ENCODE measurements at places on chromosomes 2 and 18.
A peak's percentile ranks its signal among the peaks of the same experiment; 100 is the strongest.

GRCh38 chr18:22174341-22175145 is 5.2 kb downstream of the GATA6 start:
- no peak for DNase-seq

GRCh38 chr2:30628341-30628740 is 178.9 kb downstream of the CAPN13 start:
- no peak for DNase-seq

DNA sequence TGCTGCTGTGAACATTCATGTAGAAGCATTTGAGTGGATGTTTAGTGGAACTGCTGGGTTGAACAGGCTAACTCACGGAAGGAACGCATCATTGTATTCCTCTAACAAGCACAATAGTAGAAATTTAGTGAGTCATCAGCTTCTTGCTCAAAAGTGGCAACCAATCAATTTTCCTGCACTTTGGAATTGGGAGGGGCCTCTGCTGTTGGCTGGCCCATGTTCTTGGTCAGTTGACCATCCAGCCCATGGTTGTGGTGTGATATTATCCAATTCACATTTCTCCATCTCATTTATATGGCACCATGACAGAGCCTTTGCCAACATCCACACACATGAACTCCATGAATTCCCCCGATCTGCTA is 95.0 kb downstream of the TNFRSF11A start:
- DNase-seq = no peak

DNA sequence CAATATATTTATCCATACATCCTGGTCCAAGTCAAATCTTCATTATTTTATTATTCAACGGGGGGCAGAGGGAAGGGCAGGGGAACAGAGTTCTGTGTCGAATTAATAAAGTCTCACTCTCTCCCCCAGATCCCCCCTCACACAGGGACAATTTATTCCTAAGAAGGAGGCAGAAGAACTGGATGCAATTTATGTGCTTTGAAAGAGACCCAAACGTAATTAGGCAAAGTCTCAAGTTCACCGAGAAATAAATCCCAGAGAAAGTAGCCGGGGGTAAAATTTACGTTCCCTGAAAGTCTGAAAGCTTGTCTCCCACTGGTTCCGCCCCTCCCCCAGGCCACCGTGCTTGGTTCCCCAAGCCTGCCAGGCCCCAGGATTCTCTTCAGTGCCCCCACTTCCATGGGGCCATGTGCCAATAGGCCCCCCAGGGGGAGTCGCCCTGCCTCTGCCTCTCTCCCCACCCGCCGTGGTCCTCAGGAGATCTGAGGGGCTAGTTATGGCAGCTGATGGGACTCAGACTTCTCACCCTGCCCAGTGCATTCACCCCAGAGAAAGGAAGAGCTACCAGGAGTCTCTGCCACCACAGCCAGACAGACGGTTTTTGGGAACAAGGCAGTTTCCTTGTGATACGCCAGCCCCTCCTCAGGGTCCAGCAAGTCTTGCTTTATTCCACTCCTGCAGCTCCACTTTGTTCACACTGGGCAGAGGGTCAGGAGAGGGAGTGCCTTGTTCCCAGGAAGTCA is 215.5 kb downstream of the CYP26B1 start:
- no peak for DNase-seq

DNA sequence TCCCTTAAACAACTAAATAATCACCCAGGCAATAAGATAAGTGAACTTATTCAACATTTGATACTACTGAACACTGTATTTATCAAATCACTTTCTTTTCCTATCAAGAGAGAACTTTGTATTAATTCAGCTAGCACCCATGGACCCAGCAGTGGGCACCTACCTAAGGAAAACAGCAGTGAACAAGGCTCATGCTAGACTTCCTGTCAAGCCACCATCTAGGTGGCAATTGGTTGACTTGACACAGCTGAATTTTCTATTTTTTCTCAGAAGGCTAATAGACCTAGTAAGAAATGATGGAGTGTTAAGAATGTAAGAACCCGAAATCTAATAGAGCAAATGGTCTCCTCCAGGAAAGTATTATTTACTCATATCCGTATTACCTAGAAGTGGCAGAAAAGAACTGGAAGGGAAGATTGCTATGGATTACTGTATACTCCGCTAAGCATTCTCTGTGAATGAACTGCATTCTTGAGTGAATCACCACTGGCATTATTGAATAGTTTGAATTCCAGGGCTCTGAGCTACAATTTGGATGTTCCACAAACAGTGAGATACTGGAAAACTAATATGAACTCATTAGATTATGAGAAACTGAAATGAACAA is 988.2 kb upstream of the CDH2 start:
- no peak for DNase-seq

- DNase-seq = no peak
These were observed 7.2 kb downstream of the EDAR start for GRCh38 chr2:108981846-108982245.

GRCh38 chr2:240395448-240395847 is 40.0 kb upstream of the GPC1 start:
- DNase-seq = no peak

GRCh38 chr18:53944721-53945120 is 279.7 kb downstream of the MBD2 start:
- DNase-seq = no peak

- no peak for DNase-seq
These were observed 149.7 kb downstream of the GLI2 start for GRCh38 chr2:120885321-120885720.

- no peak for DNase-seq
These were observed 10.3 kb downstream of the STK11IP start for GRCh38 chr2:219607931-219608330.

DNA sequence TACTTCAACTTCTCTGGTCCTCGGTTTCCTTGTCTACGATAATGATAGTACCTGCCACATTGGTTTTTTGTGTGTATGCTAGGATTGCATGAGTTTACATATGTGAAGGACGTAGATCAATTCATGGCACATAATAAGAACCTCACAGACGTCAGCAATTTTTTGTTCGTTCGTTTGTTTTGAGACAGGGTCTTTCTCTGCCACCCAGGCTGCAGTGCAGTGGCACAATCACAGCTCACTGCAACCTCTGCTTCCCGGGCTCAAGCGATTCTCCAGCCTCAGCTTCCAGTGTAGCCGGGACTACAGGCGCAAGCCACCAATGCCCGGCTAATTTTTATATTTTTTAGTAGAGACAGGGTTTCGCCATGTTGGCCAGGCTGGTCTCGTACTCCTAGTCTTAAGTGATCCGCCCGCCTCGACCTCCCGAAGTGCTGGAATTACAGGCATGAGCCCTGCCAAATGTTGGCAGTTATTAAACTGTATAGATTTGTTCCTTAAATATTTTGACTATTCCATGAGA is 756 bp upstream of the SLC35F5 start:
- peak; percentile 7 for DNase-seq
